ENCODE measurements at places on chromosomes 4 and X. TPM values are rescaled to one million over a fixed set of nuclear protein-coding genes. Genes with fewer than 3 reads are reported as not detected.

NDST4 gene
- total RNA-seq = not detected

SSX2B gene
- not detected for total RNA-seq

GLRA3 gene
- total RNA-seq = not detected

PRR32 gene
- total RNA-seq = not detected

PRSS12 gene
- total RNA-seq = not detected

SUPT20HL2 gene
- total RNA-seq = not detected

FABP2 gene
- not detected for total RNA-seq

ABCE1 gene
- 25.8 TPM for total RNA-seq

FAAH2 gene
- 1.2 TPM for total RNA-seq

HELQ gene
- 19.8 TPM for total RNA-seq

PLAC8 gene
- 684 TPM for total RNA-seq

ARMCX6 gene
- 44.4 TPM for total RNA-seq

TXK gene
- 197 TPM for total RNA-seq

TCP11X2 gene
- total RNA-seq = not detected

DDIT4L gene
- not detected for total RNA-seq

SFRP2 gene
- not detected for total RNA-seq

S100G gene
- not detected for total RNA-seq

YIPF7 gene
- total RNA-seq = 0.50 TPM

FGFRL1 gene
- total RNA-seq = 39.8 TPM

ASB12 gene
- 0.58 TPM for total RNA-seq

FAM9A gene
- not detected for total RNA-seq

SATL1 gene
- total RNA-seq = not detected

OCIAD2 gene
- 26.1 TPM for total RNA-seq

LDB2 gene
- total RNA-seq = 13.6 TPM

ARMCX1 gene
- 0.31 TPM for total RNA-seq

C4orf50 gene
- 0.63 TPM for total RNA-seq

MBNL3 gene
- 55.3 TPM for total RNA-seq

NUDT6 gene
- 3.0 TPM for total RNA-seq

RLIM gene
- total RNA-seq = 43.2 TPM

EMCN gene
- not detected for total RNA-seq

GPM6B gene
- not detected for total RNA-seq

PRRG1 gene
- not detected for total RNA-seq

ZFP42 gene
- total RNA-seq = not detected

LGI2 gene
- total RNA-seq = not detected

PNCK gene
- total RNA-seq = 1.1 TPM

RAI2 gene
- total RNA-seq = not detected

CT45A1 gene
- total RNA-seq = not detected

TSPAN5 gene
- total RNA-seq = 11.4 TPM

PHF8 gene
- 74.1 TPM for total RNA-seq

ODAPH gene
- not detected for total RNA-seq

SPOCK3 gene
- not detected for total RNA-seq

MAGEA11 gene
- not detected for total RNA-seq

ASB5 gene
- total RNA-seq = not detected

AGTR2 gene
- total RNA-seq = not detected

ARAP2 gene
- total RNA-seq = 199 TPM

RGN gene
- not detected for total RNA-seq

FGF13 gene
- total RNA-seq = not detected

RIPPLY1 gene
- not detected for total RNA-seq

IL3RA gene
- total RNA-seq = 97.9 TPM

SYP gene
- total RNA-seq = 1.0 TPM

ZCCHC12 gene
- total RNA-seq = not detected

Data from natural killer cell (primary cell).